ENCODE measurements at places on chromosomes 12 and 14.
A peak's percentile ranks its signal among the peaks of the same experiment; 100 is the strongest.

- peak; percentile 91 for ATAC-seq
Observed at GRCh38 chr14:55077170-55078151, 26.0 kb downstream of the MAPK1IP1L start.

- ATAC-seq, result no peak
Observed at GRCh38 chr12:76634133-76634532, 74.6 kb upstream of the OSBPL8 start.

DNA sequence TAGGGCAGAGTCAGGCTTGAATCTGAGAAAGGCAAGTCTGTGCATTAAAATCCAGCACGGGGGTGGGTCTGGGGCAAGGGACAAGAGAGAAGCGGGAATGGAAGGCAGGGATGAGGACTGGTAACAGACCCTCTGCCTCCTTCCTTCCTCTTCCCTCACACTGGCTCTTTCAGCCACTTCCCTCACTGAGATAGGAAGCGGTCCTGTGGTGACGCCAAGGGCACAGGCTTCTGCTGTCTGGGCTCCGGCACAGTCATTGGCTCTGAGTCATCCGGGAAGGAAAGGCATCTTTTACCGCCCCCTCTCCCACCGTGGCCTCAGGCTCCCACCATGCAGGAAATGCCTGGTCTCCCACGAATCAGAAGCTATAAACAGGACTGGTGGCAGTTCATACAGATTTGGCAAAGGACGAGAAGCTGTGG, 70.2 kb downstream of the ETV6 start:
- peak; percentile 66 for ATAC-seq

- no peak for ATAC-seq
Observed at GRCh38 chr12:4450551-4451112, 5.0 kb upstream of the FGF6 start.

- ATAC-seq, result no peak
Observed at GRCh38 chr12:113683574-113683973, 211.9 kb upstream of the LHX5 start.

DNA sequence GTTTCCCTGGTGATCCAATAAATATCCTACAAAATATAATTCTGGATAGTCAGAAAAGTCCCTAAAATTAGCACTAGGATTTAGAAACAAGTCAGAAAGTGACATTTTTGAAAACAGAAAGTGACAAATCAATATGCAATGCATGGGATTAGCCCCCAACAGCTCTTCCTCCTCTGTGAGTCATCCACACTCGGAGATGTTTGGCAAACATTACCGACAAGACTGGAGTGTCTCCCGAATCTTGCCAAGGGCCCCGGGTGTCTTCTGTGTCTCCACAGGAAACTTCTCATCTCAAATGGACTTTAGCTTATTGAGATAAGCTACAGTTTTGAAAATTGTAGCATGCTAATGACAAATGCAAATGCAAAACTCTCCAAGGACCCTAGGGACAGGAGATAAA, 398.9 kb upstream of the CCDC196 start:
- no peak for ATAC-seq

- no peak for ATAC-seq
Observed at GRCh38 chr12:113769305-113769704, 196.8 kb downstream of the RBM19 start.

DNA sequence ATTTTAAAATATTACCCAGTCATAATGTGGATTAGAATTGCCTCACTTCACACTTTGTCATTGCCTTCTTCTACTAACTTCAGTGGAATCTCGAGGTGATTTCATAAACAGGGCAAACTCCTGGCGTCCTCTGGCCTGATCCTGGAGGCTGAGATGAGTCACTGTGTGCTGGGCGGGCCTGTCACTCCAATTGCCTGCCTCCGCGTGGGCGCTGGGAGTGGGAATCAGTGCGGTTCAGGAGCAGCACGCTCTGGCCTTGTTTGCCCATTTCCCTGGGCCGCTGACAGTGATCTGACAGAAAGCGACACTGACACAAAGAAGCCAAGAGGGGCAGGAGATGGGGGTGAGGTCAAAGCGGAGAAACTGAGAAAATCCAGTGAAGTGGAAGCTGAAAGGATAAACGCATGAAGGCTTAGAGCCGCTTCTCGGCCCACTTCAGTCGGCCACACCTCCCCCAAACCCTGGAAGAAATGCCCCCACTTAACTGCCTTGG, 29.7 kb downstream of the LGR5 start:
- ATAC-seq, result peak; percentile 80

- peak; percentile 49 for ATAC-seq
Observed at GRCh38 chr14:96263347-96264199, 7.6 kb downstream of the BDKRB1 start.

DNA sequence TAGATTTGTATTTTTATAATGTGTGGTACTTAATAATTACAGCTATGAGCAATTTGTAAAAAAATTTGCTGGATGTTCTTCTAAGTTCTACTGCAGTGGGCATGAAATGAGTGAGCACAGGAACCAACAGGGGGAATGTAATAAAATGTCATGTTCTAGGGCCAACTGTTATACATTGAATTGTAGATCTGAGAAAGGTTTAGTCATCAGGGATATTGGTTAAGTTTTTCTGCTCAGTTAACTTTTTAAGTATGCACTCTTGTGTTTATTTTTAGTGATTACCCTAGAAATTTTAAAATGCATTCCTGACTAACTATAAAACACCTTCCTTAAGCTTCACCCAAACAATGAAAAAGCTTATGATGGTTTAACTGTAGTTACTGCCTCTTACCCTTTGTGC, 101.8 kb downstream of the CAND1 start:
- ATAC-seq, result no peak

GRCh38 chr14:100072783-100073346, 7.6 kb downstream of the EVL start:
- ATAC-seq, result no peak

GRCh38 chr14:72154645-72155378, 222.6 kb downstream of the RGS6 start:
- ATAC-seq, result no peak

DNA sequence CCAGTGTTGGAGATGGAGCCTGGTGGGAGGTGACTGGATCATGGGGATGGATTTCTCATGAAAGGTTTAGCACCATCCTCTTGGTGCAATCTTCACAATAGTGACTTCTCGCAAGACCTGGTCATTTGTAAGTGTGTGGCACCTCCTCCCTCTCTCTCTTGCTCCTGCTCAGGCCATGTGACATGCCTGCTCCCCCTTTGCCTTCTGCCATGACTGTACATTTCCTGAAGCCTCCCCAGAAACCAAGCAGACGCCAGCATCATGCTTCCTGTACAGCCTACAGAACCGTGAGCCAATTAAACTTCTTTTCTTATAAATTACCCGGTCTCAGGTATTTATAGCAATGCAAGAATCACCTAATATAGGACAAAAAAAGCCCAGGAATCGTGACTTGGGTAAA, 171.0 kb upstream of the FOXN3 start:
- ATAC-seq, result no peak

GRCh38 chr12:6224550-6224949, 24.4 kb downstream of the CD9 start:
- ATAC-seq, result no peak

DNA sequence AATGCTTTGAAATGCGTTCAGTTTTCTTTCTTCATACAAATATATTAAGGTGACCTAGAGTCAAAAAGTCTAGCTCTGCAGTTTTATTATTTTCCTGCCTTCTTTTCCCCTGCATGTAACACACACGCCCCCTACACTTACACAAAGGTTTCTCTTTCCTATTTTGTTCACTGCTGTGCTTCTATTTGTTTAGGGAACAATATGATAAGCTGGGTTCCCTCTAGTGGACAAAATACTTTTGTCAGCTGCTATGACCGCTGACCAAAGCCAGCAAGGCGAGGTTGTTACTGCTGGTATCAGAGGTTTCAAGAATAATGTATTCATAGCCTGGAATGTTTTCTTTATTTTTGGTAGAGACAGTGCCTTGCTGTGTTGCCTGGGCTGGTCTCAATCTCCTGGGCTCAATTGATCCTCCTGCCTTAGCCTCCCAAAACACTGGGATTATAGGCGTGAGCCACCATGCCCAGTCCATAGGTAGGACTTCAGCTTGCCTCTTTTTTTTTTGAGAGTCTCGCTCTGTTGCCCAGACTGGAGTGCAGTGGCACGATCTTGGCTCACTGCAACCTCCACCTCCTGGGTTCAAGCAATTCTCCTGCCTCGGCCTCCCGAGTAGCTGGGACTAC, 33.4 kb downstream of the FNTB start:
- ATAC-seq, result peak; percentile 66

- peak; percentile 55 for ATAC-seq
Observed at GRCh38 chr14:75144944-75145343, 18.1 kb upstream of the NEK9 start.

- peak; percentile 89 for ATAC-seq
Observed at GRCh38 chr12:112191840-112192321, 66.5 kb downstream of the TRAFD1 start.

GRCh38 chr12:124168016-124168786, 126.7 kb upstream of the RFLNA start:
- ATAC-seq, result no peak

DNA sequence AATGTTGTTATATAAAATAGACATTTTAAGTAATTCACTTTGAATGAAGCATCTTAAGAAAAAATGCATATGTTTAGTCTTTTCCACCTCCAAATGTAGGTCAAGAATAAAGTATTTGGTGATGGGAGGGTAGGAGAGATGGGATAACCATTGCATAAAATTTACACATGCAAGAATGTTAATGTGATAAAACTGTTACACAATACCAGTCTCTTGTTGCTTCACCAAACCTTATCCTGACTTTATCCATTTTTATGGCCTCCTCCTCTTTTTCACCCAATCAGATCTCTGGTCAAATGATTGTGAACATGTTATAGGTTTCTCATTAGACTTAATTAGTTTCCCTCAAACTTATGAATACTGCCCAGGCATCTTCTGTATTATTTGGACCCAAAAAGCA, 994.5 kb upstream of the FLRT2 start:
- no peak for ATAC-seq

DNA sequence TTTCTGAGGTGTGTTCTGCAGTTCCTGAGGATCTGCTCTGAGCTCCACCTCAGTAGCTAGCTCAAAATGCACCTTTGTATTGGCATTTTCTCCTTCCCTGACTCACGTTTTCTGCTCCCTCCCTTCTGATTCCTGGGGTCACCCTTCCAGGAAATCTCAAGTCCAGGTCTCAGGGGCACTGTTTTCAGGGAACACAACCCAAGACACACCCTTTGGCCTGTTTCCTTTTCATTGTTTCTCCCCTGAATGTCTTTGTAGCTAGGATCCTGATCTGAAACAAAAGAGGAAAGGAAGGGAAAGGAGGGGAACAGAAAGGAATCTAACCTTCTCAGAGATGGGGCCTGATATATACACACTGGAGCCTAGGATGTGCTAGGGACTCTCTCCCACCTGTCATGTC, 7.3 kb upstream of the RIPK3 start:
- no peak for ATAC-seq

DNA sequence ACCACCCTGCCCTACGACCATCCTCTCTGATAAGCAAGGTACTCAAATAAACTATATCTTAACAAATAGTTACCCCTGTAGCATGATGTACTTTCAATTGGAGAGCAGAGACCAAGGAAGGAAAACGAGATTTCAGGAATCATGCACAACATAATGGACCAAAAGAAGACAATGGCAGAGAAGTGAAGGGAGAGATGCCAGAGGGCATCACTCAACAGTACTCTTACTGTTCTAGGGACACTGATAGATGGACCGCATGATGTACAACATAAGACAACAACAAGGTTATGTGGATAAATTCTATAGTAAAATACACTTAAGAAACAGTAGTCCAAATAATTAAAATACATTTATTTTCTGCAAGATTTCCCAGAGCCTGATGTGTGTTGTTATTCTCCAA, 77.5 kb upstream of the IFNG-AS1 start:
- no peak for ATAC-seq

- ATAC-seq, result no peak
Observed at GRCh38 chr12:96503976-96504375, 14.6 kb downstream of the CFAP54 start.

Data from esophagus mucosa (tissue), 1 donor.